ENCODE measurements at places on chromosomes 12 and 14.

DNA sequence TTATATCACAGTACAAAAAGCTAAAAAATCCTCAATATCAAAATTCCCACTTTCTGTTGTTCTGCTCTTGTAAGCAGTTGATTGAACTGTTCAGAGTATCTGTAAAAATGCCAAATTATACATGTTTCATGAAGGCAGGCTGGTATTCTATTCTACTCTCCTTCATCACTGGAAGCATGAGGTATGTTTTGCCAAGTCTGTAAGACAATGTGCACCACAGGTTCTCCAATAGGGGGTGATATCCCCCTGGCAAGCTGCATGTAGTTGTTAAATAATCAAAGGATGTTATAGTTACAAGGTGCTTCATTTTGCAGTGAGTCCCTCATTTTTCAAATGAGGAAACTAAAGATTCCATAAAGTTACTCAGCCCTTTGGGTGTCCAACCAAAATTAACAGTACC, 15.1 kb upstream of the NEK9 start:
- DNase-seq, result no peak

DNA sequence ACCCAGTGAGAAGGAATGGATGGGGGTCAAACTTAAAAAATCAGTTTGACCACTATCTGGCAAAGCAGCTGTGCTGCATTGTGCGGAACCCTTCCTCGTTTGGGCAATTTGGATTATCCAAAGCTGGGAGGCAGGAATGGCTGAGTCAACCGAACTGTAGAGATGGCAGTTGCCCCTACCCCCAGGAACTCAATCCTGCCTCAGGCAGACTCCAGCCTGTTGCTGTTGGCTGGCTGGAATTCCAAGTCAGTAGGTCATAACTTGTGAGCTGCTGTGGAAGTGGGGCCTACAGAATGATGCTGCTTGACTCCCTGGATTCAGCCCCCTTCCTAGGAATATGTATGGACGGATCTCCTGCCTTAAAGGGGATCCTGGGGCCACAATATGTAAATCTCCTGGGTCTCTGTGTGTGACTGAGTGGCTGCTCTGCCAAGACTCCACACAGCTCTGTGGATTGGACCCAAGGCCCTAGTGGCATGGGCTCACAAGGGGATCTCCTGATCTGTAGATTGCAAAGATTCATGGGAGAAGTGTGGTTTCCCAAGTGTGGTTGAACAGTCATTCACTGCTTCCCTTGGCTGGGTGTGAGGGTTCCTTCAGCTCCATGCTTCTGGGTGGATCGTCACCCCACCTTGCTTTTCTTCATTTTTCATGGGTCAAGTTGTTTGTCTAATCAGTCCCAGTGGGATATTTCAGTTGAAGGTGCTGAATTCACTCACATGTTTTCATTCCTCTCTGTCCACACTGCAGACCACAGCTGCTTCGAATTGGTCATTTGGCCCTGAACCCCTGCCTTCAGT, 19.2 kb downstream of the LUM start:
- no peak for DNase-seq

DNA sequence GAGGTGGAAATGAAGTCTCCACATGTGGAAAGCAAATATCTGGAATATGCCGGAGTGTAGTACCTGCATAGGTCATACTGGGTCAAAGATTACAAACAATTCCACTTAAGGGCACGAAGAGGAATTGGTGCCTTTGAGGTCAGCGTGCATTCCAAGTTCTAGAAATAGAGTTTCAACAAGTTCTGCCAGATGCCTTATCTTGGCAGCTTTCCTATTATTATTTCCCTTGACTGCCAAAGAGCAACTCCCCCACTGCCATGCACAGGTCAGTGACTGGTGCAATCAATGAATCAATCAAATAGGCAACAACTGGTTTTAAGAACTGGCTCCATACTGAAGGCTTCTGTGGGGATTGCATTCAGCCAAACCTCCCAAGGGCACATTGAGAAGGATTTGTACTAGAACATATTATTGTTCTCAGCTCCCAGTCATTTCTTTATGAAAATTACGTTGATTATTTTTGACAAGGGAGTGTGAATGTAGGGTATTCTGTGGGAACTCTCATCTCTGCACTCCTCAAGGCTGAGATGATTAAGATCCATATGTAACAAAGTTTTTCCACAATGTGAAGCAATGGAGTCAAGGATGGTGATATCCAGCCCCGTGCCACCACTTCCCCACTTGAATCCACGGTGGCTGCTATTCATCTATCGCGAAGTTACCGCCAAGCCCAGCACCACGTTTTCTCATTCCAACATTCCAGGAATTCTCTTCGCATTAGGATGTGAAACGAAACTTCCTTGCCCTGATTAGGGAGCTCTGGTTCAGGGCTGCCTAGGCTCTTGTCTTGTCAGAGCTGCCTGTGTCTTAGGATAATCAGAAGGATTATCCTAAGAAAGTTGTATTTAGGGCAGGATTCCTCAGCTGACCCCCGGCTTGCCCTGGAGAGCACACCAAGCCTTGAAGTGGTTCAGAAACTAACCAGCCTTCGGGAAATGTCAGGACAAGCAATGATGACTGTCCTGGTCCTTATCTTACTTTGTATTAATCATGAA, 115.1 kb upstream of the PCED1B start:
- no peak for DNase-seq

DNA sequence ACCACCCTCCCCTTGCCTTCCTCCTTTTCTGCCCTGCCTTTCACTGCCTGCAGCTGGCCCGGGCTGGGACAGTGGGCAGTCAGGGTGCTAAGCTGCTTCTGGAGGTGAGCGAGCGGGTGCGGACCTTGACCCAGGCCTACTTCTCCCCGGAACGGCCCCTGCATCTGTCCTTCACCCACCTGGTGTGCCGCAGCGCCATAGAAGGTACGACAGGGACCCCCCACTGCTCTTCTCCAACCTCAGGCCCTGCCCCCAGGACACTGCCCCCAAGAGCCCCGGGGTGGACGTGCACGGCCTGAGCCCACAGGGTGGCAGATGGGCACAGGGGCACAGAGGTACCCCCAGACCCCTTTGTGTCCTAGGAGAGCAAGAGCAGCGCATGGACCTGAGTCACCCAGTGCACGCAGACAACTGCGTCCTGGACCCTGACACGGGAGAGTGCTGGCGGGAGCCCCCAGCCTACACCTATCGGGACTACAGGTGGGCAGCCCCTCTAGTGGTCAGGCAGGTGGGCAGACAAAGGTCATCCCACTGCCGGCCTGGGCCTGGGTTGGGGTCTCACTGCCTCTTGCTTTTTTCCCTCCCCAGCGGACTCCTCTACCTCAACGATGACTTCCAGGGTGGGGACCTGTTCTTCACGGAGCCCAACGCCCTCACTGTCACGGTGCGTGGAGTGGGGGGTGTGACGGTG, 3.2 kb upstream of the GNB3 start:
- DNase-seq, result no peak

GRCh38 chr14:39939023-39939422, 506.8 kb upstream of the FBXO33 start:
- no peak for DNase-seq

- DNase-seq, result no peak
These were observed 265.5 kb downstream of the ZFP36L1 start for GRCh38 chr14:68527329-68527851.

DNA sequence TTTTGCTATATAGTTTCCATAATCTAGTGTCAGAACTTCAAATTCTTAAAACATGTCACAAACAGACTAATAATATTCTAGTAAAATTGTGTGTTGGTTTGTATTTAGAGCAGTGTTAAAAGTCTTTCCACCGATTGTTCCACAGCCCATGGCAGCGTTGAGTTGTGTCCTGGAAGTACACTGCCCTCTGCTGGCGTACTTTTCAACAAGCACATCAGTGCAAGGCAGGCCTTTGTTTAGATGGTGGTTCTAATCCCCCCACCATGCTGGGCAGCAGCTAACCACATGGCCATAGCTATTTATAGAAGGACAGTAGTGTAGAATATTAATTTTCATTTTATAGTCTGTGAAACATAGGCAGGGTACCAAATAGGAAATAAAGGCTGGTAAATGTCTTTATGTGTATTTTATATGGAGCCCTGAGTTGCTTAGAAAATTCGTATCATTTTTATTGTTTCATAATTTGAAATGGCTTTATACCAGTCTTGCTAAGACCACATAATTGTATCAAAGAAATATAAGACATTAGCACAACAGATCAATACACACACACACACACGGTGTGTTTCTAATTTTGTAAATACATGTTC, 235.4 kb downstream of the SEC23A start:
- DNase-seq, result peak; percentile 73

Measured in NCI-H2227 treated with DMSO at 0.1 percent for 48 hours (cell line).